Endodermal cell (in vitro differentiated cells): ENCODE measurements at places on chromosomes 3 and 15. TPM values are rescaled to one million over a fixed set of nuclear protein-coding genes. Genes with fewer than 3 reads are reported as not detected.
A peak's percentile ranks its signal among the peaks of the same experiment; 100 is the strongest.

DNA sequence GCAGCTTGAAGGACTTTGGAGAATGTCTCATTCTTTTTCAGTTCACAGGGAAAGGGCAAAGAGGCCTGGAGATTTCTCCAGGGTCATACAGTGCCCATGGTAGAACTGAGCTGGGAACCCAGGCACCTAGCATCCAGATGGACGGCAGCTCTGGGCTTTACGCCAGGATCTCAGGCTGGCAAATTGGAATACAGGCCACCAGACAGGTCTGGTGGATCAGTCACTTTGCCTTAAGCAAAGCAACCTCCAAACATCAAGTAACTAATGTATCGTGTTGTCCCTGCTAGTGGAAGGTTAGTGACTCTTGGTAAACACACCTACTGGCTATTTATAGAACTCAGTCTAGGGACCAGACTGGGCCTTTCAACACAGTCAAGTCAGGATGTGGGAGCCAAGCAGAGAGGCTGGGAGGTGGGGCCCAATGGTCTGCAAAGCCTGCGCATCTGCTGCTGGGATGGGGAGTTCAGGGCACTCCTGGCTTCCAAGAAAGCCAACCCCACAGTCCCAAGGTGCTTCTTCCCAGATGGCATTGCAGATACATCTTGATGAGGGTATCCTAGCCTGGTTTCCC is 30.2 kb downstream of the RPLP1 start:
- peak; percentile 17 for DNase-seq

DNA sequence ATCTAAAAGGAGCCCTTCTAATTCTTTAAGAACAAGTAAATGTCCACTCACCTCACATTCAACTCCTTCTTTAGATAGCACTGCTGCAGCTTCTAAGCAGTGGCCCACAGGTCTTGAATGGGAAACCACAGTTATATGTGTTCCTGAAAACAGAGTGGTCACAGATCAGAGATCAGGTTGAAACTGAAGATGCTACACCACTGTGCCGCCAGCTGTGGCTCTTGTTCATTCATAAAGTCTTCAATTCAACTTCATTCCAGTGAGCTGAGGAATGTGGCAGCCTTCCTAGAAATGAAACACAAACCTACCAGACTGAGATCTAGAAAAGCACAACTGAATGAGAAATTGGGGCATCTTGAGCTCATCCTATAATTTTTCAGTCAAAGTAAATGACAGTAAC is 4.0 kb downstream of the PDHB start:
- DNase-seq, result no peak

DNA sequence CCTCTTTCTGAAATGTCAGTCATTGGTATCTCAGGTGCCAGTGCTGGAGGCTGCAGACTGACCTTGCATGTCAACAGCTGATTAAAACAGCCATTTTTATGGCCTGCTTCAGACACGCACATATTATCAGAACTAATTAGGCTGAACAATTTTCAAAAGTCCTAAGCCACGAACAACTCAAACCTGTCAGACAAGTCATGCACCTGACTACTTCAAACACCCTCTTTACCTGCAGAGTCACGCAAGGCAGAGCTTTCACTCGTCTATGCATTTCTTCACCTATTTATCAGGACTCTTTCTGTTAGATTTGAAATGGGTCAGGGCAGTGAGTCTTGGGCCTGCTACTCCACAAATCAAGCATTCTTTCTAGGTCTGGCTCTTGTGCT is 26.7 kb downstream of the CLK3 start:
- no peak for DNase-seq

- DNase-seq, result no peak
These were observed 109.0 kb upstream of the IL12A start for GRCh38 chr3:159879598-159879997.

DNA sequence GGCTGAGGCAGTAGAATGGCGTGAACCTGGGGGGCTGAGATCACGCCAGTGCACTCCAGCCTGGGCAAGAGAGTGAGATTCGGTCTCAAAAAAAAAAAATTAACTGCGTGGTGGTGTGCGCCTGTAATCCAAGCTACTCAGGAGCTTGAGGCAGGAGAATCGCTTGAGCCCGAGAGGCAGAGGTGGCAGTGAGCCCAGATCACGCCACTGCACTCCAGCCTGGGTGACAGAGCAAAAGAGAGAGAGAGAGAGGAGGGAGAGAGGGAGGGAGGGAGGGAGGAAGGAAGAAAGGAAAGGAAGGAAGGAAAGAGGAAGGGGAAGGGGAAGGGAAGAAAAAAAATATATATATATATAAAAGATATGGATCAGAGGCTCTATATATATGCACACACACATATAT is 6.0 kb downstream of the TM4SF19 start:
- DNase-seq, result peak; percentile 17

Gene ZNF80
- total RNA-seq, result not detected in 2 replicates

Gene KCNMB3
- total RNA-seq, result 0.14 to 2.6 TPM (median 2.4 TPM) in 3 replicates

DNA sequence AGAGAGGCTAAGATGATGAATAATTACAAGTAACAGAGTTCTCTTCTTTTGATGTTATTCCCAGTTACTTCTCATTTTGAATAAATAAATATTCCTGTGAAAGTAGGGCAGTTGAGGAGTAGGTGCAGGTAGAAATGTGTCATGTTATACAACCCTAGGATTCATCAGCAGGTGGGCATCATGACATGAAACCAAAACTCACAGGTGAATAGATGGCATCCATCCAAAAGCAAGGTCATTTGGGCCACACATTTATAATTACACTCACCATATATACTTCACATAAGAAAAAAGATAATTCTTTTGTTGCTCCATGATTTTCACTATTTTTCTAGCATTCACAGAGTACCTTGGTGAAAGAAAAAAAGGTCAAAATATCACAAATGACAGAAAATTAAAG is 273.6 kb downstream of the ZBBX start:
- DNase-seq, result no peak

DNA sequence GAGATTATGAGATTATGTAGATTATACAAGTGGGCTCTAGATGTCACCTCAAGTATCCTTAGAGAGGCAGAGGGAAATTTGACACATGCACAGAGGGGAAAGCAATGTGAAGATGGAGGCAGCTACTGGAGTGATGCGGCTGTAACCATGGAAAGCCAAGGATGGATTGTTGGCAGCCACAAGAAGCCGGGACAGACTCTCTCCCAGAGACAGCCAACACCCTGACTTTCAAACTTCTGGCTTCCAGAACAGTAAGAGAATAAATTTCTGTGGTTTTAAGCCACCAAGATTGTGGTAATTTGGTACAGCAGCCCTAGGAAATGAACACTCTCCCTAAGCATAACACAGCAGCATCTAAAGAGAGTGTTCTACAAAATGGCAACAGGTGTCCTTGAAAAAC is 34.4 kb upstream of the PRICKLE2 start:
- no peak for DNase-seq
